ENCODE measurements at places on chromosomes 3 and 15.
A peak's percentile ranks its signal among the peaks of the same experiment; 100 is the strongest.

DNA sequence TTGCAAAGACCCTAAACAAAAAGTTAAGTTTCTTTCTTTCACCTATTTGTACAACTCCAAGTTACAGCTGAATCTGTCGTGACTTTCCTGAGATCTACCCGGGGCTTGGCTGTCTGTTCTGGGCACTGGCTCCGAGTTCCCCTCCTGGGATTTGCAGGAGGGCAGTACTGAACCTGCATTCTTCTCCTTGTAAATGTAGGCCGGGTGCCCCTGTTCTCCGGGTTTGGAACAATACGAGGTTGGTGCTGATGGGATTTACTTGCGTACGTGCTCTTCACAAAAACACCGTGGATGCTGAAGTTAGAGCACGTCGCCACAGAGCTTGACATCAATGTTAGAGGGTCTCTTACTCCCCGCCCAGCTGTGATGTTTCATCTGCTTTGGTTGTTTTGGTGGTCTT, 48.1 kb downstream of the KLHL25 start:
- DNase-seq, result no peak

GRCh38 chr3:32097768-32098167, 8.7 kb upstream of the GPD1L start:
- no peak for DNase-seq

DNA sequence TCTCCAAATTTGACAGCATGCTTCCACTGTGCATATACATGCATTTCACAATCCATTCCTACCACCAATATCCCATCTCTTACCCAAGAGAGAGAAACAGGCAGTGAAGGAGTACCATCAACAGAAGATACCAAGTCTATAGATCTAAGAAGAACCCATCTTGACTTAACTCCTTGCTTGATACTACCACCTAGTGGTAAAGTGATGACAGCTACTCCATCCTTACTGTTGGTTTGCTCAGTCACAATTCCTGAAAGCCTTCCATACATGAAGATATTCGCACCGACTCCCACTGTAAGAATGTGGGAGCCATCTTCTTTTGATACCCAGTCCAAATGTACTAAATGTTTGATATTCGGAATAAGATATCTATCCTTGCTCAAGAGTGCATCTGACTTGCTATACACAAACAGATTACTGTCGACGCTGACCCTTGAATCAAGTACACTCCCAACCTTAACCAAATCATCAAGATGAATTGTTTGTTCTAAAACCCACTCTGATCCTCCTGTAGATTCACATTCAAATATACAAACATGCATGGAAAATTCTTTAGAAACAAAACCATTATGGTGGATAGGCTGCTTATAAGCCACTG, 123.1 kb downstream of the DMXL2 start:
- peak; percentile 40 for DNase-seq

- DNase-seq, result no peak
Measured at GRCh38 chr3:51819709-51820406, 40.8 kb upstream of the IQCF6 start.

- no peak for DNase-seq
Measured at GRCh38 chr3:114900908-114901307, 246.2 kb downstream of the ZBTB20 start.

- DNase-seq, result no peak
Measured at GRCh38 chr3:139378587-139379241, 10.7 kb downstream of the COPB2 start.

- no peak for DNase-seq
Measured at GRCh38 chr3:172074032-172074431, 34.7 kb downstream of the FNDC3B start.

DNA sequence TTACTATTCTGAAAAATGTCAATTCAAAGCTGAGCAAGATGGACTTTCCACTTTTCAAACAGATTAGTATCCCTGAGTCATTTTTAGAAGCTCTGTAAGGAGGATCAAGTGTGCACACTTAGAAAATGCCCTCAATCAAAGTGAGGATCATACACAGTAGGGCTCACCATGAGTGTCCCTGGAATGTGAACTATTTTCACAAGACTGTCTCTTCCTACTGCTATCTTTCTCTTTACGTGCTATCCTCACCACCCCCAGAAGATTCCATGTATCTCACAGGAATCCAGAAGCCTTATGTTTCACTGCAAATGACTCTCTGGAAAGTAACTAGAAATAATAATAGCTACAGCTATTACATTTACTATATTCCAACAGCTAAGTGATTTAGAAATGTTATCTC, 349.9 kb upstream of the TGFBR2 start:
- no peak for DNase-seq

DNA sequence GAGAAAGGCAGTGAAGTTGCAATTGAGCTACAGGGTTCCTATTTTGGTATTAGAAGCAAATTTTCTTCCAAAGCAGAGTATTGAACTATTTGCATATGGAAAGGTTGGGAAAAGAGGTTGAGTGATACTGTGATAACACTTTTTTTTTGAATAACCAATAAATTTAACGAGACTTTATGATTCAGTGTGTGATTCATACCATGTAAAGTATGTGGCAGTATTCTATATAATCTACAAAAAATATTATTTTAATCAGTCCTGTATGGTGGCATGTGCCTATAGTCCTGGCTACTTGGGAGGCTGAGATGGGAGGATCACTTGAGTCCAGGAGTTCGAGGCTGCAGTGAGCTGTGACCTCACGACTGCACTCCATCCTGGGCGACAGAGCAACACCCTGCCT, 206.9 kb downstream of the BBX start:
- DNase-seq, result no peak

DNA sequence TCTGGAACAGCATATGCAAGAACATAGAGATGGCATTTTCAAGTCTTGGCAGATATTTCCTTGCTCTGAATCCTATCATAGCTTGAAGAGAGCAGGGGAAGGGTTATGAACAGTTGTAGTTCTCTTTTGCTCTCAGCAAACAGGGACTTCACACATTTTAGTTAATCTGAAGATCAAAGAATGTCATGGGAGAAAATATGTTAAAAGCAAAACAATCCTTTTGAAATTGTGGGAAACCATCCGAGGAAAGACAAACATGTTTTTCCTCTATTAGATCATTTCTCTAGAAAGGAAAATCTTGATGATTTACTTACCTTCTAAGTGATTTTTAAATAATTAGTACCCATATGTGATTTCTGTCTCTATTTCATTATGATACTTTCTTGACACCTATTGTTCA, 77.8 kb upstream of the DCBLD2 start:
- no peak for DNase-seq

DNA sequence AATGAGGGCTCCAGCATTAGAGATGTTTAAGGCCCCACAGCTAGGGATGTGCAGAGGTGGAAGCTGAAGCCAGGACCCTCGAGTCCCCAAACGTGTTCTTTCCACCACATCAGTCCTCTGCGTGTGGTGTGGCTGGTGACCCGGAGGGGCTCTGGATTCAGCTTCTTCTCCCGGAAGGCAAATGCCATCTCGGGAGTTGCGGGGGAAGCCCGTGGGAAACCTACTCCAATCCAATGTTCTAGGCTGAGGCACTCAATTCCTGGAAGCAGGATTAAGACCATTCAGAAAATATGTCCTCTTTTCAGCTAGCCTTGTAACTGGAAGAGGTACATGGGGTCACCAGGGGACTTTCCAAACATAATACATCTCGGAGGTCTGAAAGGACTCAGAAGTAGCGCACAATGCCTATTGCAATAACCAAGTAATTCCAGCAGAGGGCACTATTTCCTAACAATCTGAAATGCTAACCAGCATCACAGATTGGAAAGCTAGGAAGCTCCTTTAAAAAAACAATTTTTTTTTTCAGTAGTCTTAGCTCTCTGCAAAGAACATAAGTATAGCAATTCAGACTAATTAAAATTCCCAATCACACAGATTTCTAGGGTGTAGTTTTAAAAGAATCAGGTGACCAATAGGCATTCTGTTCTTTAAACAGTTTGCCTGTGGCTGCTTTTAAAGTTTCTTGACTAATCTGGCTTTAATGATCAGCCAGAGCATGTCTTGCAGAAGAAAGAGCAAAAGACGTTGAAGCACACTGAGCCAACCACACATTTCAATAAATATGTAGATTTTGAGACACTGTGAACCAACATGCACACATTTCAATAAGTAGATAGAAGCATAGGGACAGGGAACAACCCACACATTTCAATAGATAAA, 36.1 kb downstream of the BNC1 start:
- DNase-seq, result peak; percentile 52

DNA sequence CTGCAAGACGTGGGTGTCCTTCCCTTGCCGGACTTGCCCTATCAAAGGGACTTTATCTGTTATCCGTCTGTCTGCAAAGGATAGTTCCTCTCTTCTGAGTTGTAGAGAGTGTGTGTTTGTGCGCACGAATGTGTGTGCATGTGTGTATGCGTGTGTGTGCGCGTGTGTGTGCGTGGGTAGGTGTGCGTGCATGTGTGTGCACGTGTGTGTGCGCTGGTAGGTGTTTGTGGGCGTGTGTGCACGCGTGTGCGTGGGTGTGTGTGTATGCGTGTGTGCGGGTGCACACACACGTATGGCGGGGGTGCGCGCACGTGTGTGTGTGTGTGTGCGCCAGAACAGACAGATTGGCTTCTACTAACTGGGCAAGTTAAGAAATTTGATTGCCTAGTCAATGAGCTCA, 4.1 kb upstream of the BMF start:
- no peak for DNase-seq

- no peak for DNase-seq
Measured at GRCh38 chr3:23496165-23496564, 293.0 kb downstream of the UBE2E2 start.

DNA sequence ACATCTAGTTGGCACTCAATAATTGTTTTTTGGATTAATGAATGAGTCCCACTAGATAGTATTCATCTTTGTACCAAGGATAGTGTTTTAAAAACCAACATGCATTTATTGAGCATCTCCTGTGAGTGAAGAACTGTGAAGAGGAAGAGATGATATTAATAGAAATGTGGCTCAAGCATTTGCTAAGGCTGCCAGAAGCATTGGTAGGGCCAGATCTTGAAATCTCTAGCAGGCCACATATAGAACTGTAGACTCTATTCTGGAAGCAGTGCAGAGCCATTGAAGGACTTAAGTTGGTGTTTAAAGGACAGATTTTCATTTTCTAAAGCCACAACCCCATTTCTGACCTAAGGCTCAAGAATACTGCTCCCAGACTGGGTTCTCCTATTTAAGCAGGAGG, 99.0 kb downstream of the NEK11 start:
- DNase-seq, result no peak

DNA sequence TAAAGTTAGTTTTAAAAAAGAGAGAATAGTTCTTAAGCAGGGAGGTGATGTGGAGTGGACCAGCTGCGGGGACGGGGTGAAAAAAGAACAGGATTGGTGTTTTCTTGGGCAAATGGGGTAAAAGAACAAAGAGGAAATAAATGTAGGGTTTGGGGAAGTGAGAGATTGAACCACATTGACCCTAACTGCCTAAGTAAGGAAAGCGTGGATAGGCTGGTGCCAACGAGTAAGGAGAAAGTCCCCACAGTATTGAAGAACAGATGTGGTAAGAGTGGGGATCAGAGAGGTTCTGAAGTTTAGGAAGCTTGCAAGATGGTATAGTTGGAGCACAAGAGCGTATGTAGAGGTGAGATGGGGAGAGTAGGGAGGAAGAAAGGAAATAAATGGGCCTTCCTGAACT, 17.0 kb downstream of the IREB2 start:
- DNase-seq, result no peak

- no peak for DNase-seq
Measured at GRCh38 chr3:117728226-117728625, 1018.6 kb downstream of the TUSC7 start.

DNA sequence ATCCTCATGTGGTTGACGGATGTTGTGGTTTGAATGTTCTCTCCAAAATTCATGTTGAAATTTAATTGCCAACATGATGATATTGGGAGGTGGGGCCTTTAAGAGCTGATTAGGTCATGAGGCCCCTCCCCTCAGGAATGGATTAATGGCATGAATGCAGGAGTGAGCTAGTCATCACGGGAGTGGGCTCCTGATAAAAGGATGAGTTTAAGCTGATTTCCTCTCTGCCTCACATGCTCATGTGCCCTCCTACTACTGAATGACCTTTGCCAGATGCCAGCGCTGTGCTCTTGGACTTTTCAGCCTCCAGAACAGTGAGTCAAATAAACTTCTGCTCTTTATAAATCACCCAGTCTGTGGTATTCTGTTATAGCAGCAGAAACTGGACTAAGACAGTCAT, 111.2 kb downstream of the MYO5A start:
- DNase-seq, result no peak

DNA sequence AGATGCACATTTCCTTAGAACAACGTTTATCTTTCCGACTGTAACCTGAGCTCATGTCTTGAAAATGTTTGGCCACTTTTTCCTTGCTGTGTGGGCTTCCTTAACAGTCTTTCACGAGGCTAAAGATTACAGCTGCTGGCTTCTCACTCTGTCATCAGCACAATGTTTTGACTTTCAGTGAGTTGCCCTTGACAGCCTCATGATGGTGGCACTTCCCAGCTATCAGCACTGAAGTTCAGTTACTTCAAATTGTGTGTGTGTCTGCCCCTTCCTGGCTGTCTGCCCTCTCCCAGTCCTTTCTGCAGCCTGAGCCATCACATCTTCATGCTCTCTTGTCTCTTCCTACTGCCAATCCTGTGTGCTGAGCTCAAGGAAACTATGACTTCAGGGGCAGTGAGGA, 152.2 kb downstream of the NTRK3 start:
- no peak for DNase-seq

DNA sequence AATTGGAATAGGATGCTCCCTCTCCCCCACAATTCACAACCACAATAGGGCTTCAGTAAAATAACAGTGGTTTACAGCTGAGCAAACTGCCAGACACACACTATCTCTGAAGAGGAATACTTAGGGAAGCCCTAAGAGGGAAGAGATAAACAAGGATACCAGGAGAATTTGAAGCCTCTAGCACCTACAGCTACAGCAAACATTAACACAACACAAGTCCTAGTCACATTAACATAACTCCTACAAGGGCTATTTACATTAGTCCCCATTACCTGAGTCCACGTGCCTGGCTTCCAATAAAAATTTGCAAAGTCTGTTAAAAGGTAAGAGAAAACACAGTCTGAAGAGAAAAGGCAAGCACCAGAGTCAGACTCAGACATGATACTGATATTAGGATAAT, 346.9 kb upstream of the CDIN1 start:
- no peak for DNase-seq

- DNase-seq, result no peak
Measured at GRCh38 chr3:152922554-152922953, 87.6 kb downstream of the P2RY1 start.

- DNase-seq, result no peak
Measured at GRCh38 chr3:48999085-48999858, 7.9 kb upstream of the WDR6 start.
